ENCODE measurements at places on chromosomes 4 and X. TPM values are rescaled to one million over a fixed set of nuclear protein-coding genes. Genes with fewer than 3 reads are reported as not detected.

TLR3 gene
- total RNA-seq, result 1.3 TPM

CORIN gene
- total RNA-seq, result not detected

HPGDS gene
- total RNA-seq, result not detected

SSX2B gene
- total RNA-seq, result not detected

PHKA2 gene
- total RNA-seq, result 44.1 TPM

CLTRN gene
- 0.81 TPM for total RNA-seq

AMOT gene
- total RNA-seq, result 3.8 TPM

BTC gene
- not detected for total RNA-seq

TCEAL5 gene
- not detected for total RNA-seq

TMEM271 gene
- total RNA-seq, result not detected

PCDH18 gene
- total RNA-seq, result 0.30 TPM

DDX60 gene
- total RNA-seq, result 31.0 TPM

ANKRD17 gene
- total RNA-seq, result 59.6 TPM

PPEF2 gene
- 0.07 TPM for total RNA-seq

FGF5 gene
- total RNA-seq, result 0.05 TPM

ZCCHC18 gene
- 3.6 TPM for total RNA-seq

PABPC5 gene
- not detected for total RNA-seq

FAM9C gene
- not detected for total RNA-seq

TBC1D9 gene
- 0.22 TPM for total RNA-seq

RPS6KA6 gene
- total RNA-seq, result not detected

RGS12 gene
- 6.8 TPM for total RNA-seq

DSPP gene
- total RNA-seq, result not detected

SYP gene
- total RNA-seq, result 1.3 TPM

USP17L26 gene
- not detected for total RNA-seq

EGF gene
- not detected for total RNA-seq

WFS1 gene
- 4.4 TPM for total RNA-seq
